SK-MEL-5 (cell line): ENCODE measurements at places on chromosomes 2 and 18. TPM values are rescaled to one million over a fixed set of nuclear protein-coding genes. Genes with fewer than 3 reads are reported as not detected.

The ACTR3 gene
- total RNA-seq = 217 and 218 TPM in 2 replicates

The TOGARAM2 gene
- under 0.01 TPM in 1 of 2 replicates, not detected in the other for total RNA-seq

The GKN2 gene
- total RNA-seq = not detected in 2 replicates

The IL1RL1 gene
- not detected in 2 replicates for total RNA-seq

The IL36G gene
- total RNA-seq = not detected in 2 replicates

The CREG2 gene
- total RNA-seq = 0.03 TPM in 1 of 2 replicates, not detected in the other

The ATIC gene
- total RNA-seq = 45.8 and 51.8 TPM in 2 replicates

The MPHOSPH10 gene
- 32.1 and 35.0 TPM in 2 replicates for total RNA-seq

The SYT4 gene
- not detected in 2 replicates for total RNA-seq

The ST6GAL2 gene
- total RNA-seq = not detected in 2 replicates

The TGFA gene
- total RNA-seq = 2.1 and 2.4 TPM in 2 replicates

DNA sequence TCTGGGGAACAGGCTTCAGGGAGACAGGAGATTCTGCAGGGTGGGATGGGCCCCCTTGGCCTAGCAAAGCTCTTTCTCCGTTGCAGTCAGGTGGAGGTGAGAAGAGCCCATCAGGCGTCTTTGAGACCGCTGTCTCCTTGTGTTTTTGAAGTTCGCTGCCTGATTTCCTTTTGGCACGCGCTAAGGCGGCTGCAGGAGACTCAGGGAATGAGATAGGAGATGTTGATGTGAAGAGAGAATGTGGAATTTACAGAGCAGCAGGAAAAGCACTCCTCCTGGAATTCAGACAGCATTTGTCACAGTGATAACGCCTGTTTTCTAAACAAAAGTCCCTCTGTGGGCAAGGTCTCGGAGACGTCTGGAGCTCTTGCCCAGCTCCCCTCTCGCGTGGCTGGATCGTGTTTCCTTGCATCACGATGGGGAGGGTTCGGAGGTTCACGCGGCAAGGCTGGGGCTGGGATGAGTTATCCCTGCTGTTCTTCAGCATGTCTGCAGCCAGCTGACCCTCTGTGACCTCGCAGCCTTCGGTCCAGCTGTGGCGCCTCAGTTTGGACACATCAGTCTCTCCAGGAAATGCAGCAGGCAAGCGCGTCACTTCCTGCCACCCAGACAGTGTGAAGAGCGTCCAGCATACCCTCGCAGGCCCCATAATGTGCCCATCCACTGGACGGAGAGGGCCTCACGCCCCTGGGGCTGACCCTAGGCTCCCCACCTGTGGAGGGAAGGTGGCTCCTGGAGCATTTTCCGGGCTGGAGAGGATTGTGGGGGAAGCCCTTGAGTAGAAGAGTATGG is 30.2 kb downstream of the GLI2 start:
- no peak for DNase-seq

DNA sequence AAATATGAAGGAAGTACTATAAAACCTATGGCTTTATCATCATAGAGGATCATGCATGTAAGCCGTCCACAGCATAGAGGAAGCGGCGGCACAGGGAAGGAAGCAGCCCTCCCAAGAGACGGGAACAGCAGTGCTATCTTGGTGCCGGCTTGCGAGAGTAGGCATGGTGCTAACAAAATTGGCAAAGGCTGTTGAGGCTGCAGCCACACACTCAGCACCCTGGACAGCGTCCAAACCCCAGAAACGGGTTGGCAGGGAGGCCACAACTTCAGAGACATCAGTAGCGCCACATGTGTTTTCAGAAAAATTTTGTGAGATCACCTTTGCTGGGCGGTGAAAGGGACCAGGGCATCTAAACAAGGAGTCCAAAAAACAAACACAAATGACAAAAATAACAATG is 37.7 kb downstream of the NETO1 start:
- no peak for DNase-seq

DNA sequence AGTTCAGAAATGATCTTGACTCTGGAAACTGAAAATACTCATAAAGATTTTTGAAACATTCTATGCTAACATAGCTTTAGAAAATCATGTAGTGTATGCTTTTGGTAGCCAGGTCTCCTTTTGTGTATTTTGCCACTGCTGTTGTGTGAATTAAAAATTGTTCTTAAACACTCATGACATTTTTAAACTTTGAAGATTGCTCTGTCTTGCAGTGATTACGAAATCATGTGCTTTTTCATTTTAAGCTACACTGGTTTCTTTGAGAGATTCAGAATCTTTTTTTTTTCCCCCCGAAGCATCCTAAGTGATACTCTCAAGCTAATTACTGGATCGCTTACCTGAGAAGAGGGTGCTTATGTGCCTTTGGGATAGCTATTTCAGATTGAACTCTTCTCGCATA is 60.0 kb downstream of the ANKRD12 start:
- DNase-seq = no peak

DNA sequence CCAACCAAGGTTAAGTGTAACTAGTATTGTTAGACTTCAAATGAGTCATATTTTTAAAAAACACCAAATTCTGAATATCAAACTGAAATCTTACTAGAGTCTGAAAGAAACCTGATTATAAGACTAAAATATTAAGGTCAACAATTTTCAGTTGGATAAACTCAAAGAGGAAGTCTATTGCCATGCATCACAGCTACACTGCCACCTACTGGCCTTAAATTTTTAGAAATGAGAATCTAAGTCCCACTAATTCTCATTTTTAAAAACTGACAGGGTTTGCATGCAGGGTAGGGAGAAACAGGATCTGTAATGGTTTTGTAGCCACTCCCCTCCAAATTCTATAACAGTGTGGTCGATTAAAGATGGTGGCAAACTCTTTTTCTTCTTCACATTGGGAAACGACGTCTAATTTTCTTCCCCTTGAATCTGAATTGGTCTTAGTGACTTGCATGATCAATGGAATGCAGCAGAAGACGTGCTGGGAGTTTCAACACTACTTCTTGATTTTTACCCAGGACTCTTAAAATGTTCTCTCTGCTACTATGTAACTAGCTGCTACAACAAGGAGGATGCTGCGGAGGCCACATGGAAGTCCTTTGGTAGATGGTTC is 176.1 kb upstream of the SESTD1 start:
- DNase-seq = peak; percentile 64

GRCh38 chr18:77006305-77007175 is 126.0 kb downstream of the MBP start:
- no peak for DNase-seq

GRCh38 chr18:55252053-55252675 is 292.9 kb upstream of the CCDC68 start:
- no peak for DNase-seq

- peak; percentile 68 for DNase-seq
These were observed 181.5 kb downstream of the KLHL29 start for GRCh38 chr2:23566241-23567142.

DNA sequence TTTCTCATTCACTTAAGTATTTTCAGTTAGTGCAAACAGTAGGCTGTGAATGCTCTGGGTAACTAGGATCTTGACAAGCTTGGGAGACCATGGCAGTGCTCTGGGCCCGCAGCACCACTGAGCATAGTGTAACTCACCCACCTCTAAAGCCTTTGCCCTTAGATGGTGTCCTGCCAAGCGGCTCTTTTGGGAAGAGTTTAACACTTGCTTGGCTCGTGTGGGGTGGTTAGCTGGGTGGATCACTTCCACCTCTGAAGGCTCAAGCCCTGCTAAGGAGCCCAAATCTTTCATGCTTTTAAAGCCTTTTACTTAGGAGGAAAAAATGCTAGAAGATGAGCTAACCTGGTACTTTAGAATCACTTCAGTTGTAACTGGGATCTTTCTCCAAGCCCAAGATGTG is 33.9 kb downstream of the PTPN18 start:
- DNase-seq = no peak

GRCh38 chr2:45698554-45698953 is 47.1 kb downstream of the PRKCE start:
- DNase-seq = no peak

- DNase-seq = no peak
These were observed 37.8 kb downstream of the FAM168B start for GRCh38 chr2:131055169-131056065.

DNA sequence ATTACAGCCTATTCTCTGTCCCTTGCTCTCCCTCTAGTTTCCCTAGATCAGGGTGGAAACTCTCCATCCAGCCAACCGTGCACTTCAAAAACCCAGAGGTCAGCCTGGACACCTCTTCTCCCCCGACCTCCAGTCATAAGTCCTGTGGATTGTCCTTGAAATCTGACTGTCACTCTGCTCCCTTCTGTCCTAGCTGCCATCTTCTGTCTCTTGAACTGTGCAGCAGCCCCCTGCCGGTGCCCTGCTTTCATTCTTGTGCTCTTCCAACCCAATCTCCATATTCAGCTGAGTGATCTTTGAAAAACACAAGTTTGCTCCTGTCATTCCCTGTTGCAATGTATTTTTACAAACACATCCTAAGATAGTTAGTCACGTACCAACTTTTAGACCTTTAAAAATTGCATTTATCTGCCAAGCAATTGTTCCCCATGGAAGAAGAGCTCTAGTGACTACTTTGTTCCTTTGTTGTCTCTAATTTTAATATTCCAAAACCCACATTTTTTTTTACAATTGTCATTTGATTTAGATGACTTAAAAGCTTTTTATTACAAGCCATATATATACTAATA is 254.3 kb downstream of the CAMKMT start:
- DNase-seq = peak; percentile 55

DNA sequence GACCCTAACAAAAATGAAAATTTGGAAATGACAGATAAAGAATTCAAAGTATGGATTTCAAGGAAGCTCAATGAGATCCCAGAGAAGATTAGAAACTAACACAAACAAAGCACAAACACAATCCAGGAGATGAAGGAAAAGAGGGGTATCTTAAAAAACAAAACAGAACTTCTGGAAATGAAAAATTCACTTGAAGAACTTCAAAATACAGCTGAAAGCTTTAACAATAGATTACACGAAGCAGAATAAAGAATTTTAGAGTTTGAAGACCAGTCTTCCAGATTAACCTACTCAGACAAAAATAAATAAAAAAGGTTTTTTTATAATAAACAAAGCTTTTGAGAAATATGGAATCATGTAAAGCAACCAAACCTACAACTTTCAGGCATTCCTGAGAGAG is 671.8 kb upstream of the SLC39A10 start:
- DNase-seq = no peak

DNA sequence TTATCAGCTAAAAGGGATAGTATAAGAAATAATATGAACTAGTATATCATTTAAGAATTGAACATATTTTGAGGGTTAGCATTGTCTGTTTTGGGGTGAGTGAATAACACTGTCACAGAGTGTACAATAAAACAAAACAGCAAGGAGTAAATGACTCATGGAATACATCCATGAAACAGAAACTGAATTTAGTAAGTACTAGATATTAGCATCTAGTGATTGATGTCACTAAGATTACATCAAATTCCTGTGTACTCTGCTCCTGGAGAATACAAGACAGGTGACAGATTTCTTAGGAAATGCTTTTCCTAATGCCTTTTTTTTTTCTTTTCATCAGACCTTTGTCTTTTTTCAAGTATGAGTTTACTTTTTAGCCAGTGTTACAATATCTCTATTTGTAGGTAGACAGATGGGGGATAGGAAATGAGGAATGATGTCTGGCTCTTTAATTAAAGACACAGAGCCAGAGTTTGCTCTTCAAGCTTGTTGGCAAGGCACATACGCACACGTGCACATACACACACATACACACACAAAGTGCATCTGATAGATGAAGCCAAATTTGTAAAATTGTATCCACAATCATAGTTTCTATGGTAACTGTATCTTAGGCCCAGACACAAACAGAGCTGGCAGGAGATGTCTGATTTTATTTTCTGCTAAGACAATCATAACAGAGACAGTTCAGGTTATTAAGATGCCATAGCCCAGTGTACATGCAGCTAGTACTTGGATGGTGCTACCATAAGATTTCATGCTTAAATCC is 138.2 kb upstream of the NRP2 start:
- no peak for DNase-seq

DNA sequence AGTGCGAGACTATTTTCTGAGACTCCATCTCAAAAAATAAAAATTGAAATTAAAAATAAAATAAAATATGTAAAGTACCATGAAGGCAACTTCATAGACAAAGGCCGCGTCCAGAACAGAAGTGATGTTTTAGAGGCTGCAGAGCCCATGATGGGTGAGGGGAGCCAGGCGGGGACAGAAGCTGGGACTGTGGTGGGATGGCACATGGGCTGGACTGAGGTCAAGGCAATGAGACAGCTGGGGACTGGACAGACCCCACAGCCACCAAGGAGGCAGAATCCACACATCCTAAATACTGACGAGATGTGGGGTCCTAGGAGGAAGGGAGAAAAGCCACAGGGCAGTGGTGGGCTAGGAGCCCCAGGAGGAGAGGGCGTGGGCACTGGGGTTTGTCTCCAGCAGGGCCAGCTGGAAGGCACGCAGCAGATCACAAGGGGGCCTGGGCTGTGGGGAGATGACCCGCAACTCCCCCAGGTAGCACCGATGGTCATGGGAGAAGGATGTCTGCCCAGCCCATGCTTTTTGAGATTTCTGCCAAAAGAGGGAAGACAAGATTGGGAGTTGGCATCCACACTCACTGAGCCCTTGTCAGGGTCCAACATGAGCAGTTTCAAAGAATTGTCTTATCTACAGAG is 74.3 kb downstream of the KCNF1 start:
- no peak for DNase-seq

DNA sequence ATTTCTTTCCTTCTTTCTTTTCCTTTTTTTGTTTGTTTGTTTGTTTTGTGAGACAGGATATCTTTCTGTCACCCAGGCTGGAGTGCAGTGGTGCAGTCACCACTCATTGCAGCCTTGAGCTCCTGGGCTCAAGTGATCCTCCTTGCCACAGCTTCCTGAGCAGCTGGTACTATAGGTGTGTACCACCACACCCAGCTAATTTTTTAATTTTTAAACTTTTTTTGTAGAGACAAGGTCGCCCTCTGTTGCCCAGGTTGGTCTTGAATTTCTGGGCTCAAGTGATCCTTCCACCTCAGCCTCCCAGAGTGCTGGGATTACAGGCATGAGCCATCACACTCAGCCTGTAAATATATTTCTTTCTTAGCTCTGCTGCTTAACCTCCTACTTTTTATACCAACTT is 83.4 kb upstream of the CYP20A1 start:
- no peak for DNase-seq

DNA sequence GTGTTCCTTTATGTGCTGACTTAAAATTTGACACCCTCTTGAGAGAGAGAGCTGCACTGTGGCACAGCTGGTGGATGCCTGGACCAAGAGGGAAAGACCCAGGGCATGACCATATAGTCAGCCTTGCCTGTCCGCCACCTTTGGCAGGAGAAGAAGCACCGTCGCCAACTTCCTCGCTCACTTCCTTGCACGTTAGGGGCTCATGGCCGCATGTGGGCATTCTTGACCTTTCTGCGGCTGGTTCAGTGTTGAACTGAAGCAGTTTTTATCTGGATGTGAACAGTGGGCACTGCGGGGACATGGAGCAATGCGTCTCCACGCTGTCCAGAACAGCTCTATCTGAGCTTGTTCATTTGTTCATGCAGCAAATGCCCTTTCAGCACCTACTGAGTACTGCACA is 66.9 kb downstream of the TRAPPC12 start:
- no peak for DNase-seq

- no peak for DNase-seq
These were observed 97.6 kb downstream of the NFATC1 start for GRCh38 chr18:79493211-79493800.

DNA sequence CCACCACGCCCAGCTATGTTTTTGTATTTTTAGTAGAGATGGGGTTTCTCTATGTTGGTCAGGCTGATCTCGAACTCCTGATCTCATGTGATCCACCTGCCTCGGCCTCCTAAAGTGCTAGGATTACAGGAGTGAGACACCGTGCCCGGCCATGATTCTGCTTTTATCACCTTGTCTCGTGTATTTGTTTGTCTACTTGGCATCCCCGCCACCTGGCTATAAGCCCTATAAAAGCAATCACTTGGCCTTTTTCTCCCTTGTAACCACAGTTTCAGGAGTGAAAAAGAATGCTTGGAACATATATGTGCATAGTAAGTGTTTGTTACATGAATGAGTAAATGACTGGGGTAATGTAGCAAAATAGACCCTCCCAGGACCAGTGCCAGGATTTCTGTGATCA is 77.5 kb upstream of the PAPOLG start:
- no peak for DNase-seq
